CD4-positive, alpha-beta T cell treated with Interleukin-6 for 4 hours (primary cell): ENCODE measurements at places on chromosomes 1 and 21.

DNA sequence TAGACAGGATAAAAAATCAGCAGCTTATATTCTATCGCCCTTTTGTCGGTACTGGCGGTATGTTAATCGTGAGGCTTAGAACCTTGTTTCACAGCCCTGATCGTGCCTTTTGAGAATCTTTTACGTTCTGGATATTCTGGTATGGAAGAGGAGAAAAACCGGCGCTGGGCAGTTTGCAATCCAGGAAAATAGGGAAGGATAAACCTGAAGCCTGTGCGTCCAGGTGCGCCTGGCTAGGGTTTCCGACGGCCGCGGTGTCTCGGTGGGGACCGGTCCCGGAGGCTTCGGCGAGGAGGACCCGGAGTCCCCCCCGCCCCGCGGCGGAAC, 258 bp upstream of the SYPL2 start:
- DNase-seq = no peak

- no peak for DNase-seq
Measured at GRCh38 chr1:160394673-160395072, 5.7 kb upstream of the VANGL2 start.

- no peak for DNase-seq
Measured at GRCh38 chr1:65554829-65555228, 134.4 kb downstream of the LEPR start.

GRCh38 chr1:85656256-85656655, 52.0 kb downstream of the ZNHIT6 start:
- DNase-seq = no peak

- no peak for DNase-seq
Measured at GRCh38 chr21:14850394-14850793, 214.4 kb downstream of the NRIP1 start.

DNA sequence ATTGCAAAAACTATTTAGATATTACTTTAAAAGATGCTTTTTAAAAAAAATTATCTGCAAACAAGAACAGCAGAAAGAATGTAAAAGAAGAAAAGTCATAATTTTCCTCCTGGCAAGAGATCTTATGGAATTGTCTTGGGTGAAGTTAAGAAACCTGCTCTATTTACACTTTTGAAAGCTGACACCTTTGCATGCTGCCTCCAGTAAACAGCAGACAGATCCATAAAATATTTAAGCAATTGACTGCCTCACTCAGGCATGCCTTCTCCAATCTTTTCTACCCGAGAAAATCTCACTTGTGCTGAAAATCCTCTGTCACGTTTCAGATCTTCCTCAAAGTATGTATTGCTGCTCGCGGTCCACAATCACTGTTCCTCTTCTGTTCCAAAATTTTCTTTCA, 107.9 kb upstream of the ZP4 start:
- DNase-seq = no peak

DNA sequence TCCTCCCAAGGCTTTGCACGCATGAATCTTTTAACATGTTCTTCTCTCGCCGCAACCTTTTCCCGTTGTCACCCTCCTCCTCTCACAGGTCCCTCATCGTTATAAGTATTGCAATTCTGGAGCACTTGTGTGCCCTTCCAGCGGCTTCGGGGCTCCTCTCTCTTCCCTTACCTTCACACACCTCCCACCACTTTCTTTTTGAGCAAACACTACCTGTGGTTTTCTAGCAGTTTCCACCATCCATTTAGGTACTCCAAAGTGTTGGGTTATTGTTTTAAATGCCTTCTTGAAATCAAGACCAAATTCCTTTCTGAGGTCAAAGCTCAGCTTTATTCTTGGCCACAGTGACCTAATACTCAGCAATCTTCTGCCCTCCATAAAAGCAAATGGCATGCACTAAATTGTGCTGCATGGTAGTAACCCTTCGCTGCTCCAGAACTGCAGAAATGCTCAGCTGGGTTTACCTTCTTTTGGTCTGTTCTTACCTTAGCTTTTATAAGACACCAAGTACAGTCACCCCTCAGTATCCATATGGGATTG, 472.4 kb downstream of the SETD4 start:
- no peak for DNase-seq

GRCh38 chr1:39258146-39258924, 53.8 kb downstream of the MACF1 start:
- peak; percentile 75 for DNase-seq

GRCh38 chr1:16117369-16117768, 38.5 kb downstream of the EPHA2 start:
- DNase-seq = no peak

- no peak for DNase-seq
Measured at GRCh38 chr1:17553975-17554700, 14.6 kb downstream of the ARHGEF10L start.

DNA sequence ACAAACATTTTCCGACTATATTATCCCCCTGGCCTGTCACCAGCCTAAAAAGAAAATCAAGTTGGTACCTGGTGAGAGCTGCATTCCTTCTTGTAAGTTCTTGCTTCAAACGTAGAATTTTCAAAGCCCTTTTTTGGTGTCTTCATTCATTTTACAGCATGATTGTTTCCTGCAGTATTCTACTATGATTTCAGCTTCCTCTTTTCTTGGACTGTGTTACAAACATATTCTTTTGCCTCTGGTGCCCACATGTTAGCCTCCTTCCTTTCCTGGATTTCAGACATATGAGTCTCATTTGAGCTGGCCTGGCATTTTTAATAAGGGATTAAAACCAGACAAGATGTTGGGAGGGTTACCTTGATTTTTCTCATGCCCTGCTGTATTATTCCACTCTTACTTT, 142.5 kb downstream of the PIGK start:
- DNase-seq = no peak

DNA sequence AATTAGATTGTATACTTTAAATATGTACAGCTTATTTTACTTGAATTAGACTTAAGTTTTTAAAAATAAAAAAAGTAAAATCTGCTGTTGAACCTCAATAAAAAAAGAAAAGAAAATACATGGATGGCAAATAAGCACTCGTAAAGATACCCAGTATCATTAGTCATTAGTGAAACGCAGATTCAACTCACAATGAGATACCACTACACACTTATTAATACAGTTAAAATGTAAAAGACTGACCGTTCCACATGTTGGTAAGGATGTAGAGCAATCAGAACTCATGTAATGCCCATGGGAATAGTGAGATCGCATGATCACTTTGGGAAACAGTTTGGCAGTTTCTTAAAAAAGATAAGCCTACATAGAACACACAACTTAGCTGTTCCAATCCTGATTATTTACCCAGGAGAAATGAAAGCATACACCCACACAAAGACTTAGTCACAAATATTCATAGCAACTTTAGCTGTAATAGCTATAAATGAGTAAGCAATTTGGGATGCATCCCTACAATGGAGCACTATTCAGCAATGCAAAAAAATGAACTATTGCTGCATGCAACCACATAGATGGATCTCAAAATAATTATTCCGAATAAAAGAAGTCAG, 7.3 kb downstream of the SH2D1B start:
- no peak for DNase-seq

DNA sequence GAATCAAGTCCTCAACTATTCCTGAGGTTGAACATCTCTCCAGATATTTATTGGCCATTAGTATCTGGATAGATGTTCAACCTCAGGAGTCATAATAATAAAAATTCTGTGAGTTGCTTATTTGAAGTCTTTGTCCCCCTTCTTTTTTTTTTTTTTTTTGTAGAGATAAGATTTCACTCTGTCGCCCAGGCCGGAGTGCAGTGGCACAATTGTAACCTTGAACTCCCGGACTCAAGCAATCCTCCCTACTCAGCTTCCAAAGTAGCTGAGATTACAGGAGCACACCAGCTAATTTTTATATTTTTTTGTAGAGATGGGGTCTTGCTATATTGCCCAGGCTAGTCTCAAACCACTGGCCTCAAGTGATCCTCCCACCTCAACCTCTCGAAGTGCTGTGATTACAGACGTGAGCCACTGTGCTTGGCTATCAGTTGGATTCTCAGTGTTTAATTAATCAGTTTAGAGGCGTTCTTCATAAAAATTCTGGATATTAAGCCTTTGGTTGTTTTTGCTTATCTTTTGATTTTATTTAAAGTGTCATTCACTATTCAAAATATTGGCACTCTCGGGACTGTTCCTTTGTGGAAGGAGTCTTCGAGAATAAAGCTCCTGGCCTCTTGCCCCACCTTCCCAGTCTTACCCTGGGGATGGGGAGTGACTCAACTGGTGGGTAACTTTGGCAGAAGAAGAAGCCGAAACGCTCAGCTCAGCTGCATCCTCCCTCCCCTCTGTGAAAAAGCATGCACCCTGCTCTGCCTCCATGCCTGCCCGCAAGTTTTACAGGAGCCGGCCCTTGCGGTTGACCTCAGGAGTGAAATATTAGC, 11.2 kb upstream of the HYI start:
- DNase-seq = no peak
